ENCODE measurements at places on chromosomes 12 and 14. TPM values are rescaled to one million over a fixed set of nuclear protein-coding genes. Genes with fewer than 3 reads are reported as not detected.

The DEGS2 gene
- 0.26 TPM for total RNA-seq

The ATF7IP gene
- 21.5 TPM for total RNA-seq

The KRT75 gene
- not detected for total RNA-seq

The MARK3 gene
- total RNA-seq, result 45.1 TPM

The SVOP gene
- total RNA-seq, result not detected
